RCC 7860 (cell line): ENCODE measurements at places on chromosomes 16 and 17.

DNA sequence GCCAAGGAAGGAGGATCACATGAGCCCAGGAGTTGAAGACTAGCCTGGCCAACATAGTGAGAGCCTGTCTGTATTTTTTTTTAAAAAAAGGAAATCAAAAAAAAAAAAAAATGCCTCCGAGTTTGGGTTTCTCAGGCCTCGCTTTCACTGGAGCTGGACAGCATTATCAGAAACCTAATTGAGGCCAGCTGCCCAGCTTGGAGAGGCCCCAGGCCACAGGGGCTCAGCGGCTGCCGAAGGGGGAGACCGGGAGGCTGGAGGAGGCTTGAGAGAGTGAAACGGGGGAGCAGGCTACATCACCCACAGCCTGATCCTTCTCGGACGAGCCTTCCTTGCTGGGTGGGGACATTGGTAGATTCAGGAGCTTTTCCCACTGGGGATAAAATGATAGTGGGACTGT, 5.1 kb downstream of the TTYH2 start:
- no peak for DNase-seq

- DNase-seq = no peak
Measured at GRCh38 chr17:56883616-56884015, 30.2 kb downstream of the TRIM25 start.

GRCh38 chr17:78715000-78715771, 66.9 kb downstream of the CYTH1 start:
- DNase-seq = no peak

- DNase-seq = peak; percentile 64
Measured at GRCh38 chr16:1674751-1675664, 3.1 kb upstream of the JPT2 start.

GRCh38 chr16:78211946-78212345, 112.5 kb downstream of the WWOX start:
- no peak for DNase-seq

GRCh38 chr16:83312718-83313245, 495.0 kb upstream of the HSBP1 start:
- DNase-seq = no peak

DNA sequence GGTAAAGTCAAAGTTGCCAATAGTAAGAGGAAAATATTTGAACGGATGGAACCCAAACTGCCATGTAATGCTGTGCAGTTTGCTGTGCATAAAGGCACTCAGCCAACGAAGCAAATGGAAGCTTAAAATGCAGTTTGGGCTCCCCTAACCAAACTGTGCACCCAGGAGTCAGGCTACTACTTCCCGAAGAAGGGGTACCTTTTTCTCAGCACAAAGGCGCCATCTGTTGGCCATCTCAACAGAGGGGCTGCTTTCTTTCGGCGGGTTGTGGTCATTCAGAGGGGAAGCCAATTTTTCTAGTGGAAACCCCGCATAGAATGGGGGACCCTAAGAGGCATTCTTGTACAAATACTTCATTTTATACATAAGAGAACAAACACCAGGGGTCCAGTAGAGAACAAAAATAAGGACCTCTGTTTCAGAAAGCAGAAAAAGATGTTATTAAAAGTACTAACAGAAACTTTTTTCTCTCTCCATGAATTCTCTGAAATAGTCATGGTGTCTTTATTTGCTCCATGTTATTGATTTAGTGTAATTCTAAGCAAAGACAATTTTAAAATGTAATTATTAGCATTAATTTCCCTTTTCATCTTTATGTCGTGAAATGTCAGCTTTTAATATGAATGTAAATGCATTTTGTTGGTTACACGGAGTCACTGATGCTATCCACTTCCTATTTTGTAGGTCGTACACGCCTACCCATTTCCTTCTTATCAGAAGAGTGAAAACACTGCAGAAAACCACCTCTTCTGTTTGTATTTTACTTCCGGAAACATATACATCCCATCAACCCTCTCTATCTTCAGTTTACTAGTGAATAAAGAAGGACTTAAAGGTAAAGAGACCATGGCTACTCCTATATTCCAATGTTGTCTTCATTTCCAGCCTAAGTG, 453.3 kb downstream of the KCNJ2 start:
- peak; percentile 6 for DNase-seq

GRCh38 chr17:71900621-71901229, 220.1 kb upstream of the SOX9 start:
- peak; percentile 79 for DNase-seq

- no peak for DNase-seq
Measured at GRCh38 chr17:38654411-38655398, 20.1 kb downstream of the EPOP start.

- DNase-seq = no peak
Measured at GRCh38 chr16:48478393-48478792, 93.2 kb upstream of the SIAH1 start.

GRCh38 chr17:33637534-33637933, 344.4 kb upstream of the ASIC2 start:
- no peak for DNase-seq

- peak; percentile 37 for DNase-seq
Measured at GRCh38 chr16:88533932-88534637, 36.1 kb upstream of the ZC3H18 start.

DNA sequence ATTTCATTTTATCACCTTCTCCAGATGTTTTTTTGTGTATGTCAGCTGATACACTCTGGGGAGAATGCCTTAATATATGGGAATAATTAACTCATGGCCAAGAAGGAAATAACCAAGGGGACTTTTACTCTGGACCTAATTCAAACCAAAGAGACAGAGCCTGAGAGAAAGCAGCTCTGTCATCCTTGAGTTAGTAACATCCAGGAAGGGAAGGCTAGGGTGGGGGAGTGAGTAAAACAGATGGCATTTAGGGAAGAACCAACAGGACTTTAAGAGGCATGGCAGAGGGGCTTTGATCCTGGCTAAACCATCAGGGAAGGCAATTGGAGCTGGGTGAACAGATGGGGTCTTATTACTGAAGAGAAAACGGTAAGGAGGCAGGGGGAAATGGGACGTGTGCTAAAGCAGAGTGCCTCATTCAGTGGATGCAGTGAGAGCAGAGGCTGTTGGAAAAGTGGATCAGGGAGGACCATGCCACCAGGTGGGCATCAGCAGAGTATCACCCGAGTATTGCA, 2.5 kb upstream of the SMPD3 start:
- DNase-seq = no peak

- peak; percentile 31 for DNase-seq
Measured at GRCh38 chr17:29840884-29841283, 89.1 kb downstream of the SSH2 start.

DNA sequence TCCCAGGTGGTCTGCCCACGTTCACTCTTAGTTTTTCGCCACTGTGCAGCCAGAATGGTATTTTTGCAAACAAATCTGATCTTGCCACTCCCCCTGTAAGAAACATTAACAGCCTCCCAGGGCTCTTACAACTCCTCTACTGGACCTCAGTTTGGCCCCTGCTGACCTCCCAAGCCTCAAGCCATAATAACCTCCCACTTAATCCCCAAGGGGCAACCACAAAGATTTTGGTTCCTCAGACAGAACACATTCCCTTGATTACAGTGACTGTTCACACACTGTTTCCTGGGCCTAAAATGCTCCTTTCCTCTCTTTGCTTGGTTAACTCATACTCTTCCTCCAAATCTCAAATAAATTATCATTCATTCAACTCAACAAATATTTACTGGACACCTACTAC, 21.5 kb upstream of the CD300E start:
- DNase-seq = no peak

DNA sequence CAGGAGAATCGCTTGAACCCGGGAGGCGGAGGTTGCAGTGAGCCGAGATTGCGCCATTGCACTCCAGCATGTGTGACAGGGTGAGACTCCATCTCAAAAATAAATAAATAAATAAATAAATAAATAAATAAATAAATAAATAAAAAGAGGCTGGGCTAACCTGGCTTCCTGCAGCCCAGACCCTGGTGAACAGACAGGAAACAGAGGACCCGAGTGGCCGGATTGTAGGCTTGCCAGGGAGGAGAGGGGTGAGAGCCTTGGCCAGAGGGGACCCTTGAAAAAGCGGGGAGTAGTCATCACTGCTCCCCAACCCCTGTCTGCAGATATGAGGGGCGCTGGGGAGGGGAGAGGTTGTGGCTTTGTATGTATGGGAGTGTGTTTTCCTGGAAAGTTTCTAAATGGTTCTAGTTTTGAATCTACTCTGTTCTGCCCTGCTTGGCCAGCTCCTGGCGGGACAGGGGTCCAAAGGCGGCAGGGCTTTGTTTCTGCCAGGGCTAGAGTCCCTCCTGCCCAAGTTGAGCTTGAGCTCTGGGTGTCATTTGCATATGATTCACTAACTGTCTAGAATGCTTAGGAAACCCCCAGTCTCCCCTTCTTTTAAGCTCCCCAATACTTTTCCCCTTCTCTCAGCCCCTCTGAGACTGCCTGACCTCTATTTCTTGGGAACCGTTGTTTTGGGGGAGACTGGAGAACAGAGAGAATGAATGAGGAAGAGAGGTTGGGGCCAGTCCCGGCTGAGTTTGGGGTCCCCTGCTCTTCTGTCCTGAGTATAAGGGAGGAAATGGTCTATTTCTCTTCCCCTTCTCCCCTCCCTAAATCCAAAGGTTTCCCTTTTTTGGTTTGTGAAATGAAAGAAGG, 16.4 kb downstream of the RARA start:
- no peak for DNase-seq

GRCh38 chr17:82050761-82051641, 610 bp downstream of the RFNG start:
- no peak for DNase-seq

DNA sequence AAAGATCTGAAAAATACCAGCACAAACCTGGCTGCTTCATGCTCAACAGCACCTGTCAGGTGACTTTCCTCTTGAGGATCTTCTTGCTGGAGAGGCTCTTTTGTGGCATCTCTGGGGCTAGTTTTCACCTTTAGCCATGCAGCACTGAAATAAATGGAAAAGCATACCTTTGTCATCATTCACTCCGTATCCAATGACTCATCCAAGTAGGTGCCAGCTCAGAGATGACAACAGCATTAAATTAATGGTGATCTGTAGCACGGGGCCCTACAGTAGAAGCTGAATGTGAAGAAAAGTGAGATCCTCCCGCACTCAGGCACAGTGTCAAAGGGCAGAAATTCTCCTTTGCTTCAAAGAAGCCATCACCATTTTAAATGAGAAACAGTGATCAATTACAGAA, 32.2 kb downstream of the KIAA0753 start:
- peak; percentile 70 for DNase-seq

DNA sequence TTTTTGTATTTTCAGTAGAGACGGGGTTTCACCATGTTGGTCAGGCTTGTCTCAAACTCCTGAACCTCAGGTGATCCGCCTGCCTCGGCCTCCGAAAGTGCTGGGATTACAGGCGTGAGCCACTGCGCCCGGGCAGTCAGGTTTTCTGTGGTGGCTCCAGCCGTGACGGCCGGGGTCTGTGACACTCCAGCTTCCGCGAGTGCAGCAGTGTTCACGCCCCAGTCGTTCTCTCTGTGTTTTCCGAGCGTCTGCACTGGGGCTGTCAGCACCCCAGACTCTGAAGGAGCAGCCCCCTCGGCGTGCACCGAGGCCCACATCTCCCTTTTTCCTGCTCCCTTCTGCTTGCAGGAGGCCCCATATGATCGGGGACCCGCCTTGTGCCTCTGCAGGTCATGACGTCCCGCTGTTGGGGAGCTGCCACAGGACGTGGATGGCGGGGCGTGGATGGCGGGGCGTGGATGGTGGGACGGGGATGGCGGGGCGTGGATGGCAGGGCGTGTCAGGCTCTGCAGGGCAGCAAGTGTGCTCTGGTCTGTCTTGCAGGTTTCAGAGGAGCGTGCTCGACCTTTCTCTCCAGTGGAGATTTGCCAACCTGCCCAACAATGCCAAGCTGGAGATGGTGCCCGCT, 5.7 kb downstream of the ASPSCR1 start:
- no peak for DNase-seq

GRCh38 chr16:35574011-35574410, 2114.6 kb downstream of the TP53TG3F start:
- no peak for DNase-seq

DNA sequence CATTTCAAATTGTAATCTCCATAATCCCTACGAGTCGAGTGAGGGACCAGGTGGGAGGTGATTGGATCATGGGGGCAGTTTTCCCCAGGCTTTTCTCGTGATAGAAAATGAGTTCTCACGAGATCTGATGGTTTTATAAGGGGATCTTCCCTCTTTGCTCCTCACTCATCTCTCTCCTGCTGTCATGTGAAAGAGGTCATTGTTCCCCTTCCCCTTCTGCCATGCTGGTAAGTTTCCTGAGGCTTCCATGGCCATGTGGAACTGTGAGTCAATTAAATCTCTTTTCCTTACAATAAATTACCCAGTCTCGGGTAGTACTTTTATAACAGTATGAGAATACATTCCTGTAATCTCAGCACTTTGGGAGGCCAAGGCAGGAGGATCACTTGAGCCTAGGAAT, 76.7 kb upstream of the MARCHF10 start:
- no peak for DNase-seq

DNA sequence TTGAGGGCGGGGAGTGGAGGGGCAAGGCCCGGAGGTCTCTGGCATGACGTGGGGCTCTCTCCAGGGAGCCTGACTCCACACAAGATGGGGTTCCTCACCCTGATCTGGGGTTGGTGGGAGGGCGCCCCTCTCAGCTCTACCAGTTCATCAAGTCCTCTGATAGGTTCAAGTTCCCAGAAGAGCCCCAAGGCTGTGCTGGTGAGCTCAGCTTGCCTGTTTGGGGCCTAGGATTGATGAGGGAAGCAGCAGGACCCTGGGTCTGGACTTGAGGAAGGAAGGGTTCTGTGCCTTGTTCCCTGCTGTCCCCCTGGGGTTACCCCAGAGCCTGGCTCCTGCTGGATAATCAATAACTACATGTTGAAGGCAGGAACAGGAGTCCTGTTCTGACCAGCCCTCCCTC, 3.5 kb downstream of the MGAT5B start:
- DNase-seq = no peak

DNA sequence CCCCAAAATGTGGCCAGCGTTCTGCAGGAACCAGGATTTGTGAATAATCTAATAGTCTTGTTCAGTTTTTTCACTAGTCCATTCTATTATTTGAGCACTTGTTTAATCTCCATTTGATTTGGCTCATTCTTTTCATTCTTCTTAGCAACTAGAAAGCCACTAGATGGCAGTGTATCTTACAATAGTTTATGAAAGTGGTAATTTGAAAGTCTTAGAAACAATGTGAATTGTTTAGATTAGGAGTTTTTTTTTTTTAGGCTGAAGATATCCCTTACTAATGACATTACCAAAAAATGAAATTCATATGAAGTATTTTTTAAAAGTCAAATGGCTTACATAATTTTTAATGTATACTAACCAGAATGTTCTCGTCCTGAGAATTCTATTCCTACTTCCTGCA, 6.7 kb downstream of the ERI2 start:
- DNase-seq = no peak
